Stimulated activated CD4-positive, alpha-beta T cell treated with anti-CD3 and anti-CD28 coated beads, Interleukin-4, amount 100 ng/mL, for 4 hours (primary cell): ENCODE measurements at places on chromosomes 3 and 15.

- DNase-seq, result no peak
Observed at GRCh38 chr3:13088028-13089006, 15.1 kb upstream of the IQSEC1 start.

- DNase-seq, result no peak
Observed at GRCh38 chr15:66722757-66723540, 20.9 kb downstream of the SMAD6 start.

DNA sequence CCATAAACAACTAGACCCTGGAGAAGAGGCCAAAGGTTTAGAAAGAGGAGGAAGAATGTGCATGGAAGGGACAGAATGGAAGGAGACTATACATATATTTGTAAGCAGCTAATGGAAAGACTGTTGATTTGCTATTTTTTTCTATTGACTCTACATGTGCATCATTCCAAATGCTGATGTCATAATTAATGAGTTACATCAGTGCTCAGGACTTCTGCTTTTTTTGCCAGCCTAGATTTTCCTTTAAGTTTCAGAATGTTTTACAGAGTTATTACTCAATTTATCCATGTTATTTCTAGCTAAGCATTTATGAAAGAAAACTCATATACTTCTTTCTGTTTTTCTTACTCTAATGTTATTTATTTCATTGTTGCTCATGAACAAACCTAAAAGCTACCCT is 62.6 kb upstream of the VGLL3 start:
- DNase-seq, result no peak

DNA sequence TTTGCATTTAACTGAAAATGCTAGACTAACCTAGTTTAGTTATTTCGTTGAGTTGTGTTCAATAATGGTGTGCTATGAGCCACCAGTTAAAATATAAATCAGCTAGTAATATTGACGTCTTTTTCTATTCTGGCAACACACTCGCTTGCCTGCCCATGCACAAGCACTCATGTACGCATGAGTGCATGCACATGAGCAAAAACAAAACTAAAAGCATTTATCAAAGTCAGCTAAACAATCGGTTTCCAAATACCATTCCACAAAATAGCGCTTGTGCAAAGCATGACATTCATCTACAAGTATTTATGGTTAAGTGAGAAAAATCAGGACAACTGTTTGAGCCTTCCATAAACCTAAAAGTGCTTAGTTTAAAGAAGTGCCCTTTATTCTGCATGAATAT is 13.1 kb upstream of the SAMMSON start:
- DNase-seq, result no peak

GRCh38 chr15:97129674-97130073 is 799.2 kb downstream of the NR2F2 start:
- DNase-seq, result no peak

DNA sequence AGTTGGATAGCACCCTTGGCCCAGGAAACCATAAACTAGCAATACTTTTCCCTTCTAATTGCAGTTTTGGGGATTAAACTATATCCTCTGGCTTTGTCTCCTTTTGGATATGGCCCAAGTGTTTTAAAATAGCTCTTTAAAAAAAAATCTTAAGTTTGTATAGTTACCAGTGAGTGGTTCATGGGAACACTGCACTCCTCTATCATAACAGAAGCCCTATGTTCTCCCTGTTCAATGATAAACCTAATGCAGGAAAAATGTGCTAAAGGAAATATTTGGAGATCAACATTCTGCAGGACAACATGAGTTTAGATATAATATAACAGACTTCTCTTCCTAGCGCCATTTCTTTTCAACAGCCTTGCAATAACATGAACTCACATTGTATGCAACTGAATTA is 13.1 kb downstream of the MRPL47 start:
- DNase-seq, result no peak

- no peak for DNase-seq
Observed at GRCh38 chr3:197305854-197306253, 7.4 kb upstream of the DLG1 start.

DNA sequence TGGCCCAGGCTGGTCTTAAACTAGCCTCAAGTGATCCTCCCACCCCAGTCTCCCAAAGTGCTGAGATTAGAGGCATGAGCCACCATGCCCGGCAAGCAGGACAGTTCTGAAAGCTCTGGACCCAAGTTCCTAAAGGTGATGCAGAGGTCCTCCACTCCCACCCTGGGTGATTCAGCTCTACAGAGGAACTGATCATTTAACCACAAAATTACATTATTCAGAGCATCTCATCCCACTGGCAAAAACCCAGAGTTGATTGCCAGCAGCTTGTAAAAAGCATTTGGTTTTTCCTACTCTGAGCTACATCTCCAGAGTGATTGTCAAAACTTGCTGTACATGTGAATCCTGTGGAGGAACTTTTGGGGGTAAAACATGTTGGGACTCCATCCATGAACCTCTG is 60.2 kb downstream of the SLTM start:
- DNase-seq, result no peak

DNA sequence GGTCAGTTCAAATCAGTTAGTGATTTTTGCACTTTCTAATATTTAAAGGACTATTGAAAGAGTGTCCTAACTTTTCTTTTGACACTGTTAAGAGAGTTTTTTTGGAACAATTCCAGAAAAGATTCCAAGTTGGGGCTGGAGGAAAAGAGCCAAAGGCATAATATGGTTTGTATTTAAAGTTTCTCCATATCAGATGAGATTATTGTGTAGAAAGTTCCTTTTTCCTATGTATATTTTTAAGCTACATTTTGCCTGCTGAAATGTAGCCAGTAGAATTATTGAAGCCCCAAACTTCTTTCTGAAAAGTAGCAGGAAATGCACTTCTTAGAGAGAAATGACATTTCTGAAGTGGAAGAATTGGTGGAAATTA is 136.5 kb upstream of the TSC22D2 start:
- no peak for DNase-seq

- DNase-seq, result no peak
Observed at GRCh38 chr3:101643861-101644613, 32.9 kb downstream of the ZBTB11 start.

GRCh38 chr3:128788268-128788869 is 62.4 kb downstream of the RAB7A start:
- DNase-seq, result no peak

DNA sequence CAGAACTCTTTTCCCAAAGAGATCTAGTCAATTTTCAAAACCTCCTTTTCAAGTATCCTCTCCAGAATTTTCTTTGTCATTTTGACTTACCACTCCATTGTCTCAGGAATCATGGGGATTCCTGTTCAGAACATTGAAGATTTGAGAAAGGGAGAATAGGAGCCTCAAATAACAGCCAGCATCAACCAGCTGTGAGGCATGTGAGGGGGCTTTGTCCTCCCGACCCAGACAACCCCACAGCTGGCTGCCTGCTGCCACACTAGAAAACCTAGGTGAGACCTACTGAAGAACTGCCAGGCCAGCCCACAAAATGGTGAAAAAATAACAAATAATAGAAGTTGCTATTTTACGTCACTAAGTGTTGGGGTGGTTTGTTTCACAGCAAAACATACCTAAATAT is 5.9 kb upstream of the ARHGEF26 start:
- DNase-seq, result no peak

GRCh38 chr15:40471105-40471807 is 472 bp downstream of the CHST14 start:
- no peak for DNase-seq

- DNase-seq, result no peak
Observed at GRCh38 chr3:43540624-43541023, 81.2 kb downstream of the ANO10 start.

- DNase-seq, result no peak
Observed at GRCh38 chr15:44186705-44187104, 8.4 kb downstream of the FRMD5 start.

GRCh38 chr3:57154470-57155309 is 10.5 kb downstream of the IL17RD start:
- no peak for DNase-seq

DNA sequence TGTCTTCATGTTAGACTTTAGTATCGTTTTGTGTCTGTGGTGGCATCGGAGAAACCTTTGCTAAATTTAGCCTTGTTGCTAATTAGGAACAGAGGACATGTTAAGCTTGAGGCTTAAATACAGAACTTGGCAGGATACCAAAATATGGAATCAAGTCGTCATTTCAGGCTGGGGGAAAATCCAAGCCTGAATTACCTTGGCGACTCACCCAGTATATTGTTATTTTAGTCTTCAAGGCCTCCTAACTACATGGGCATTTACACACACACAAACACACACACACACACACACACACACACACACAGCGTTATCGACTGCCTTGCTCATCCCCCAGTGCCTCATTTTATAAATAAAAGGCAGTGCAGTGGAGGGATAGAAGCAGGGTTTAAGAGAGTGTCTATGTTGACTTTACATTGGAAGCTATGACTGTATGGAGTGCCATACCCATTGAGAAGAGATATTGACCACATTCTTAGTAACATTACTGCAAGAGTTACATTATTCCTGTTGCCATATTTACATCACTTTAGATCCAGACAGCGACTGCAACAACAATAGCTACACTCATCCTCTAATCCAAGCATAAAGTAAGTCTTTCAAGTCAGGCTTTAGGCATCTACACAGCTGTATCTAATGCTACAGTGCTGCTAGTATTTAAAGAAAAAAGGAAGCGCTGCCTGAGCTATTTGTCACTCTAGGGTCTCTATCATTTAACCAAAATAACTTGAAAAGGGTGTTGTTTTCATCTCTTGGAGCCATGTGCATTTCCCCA is 210.8 kb upstream of the SEMA6D start:
- no peak for DNase-seq
